Kidney (tissue), 22 donors: ENCODE measurements at places on chromosomes 6 and 20. TPM values are rescaled to one million over a fixed set of nuclear protein-coding genes. Genes with fewer than 3 reads are reported as not detected.

- DNase-seq = no peak
Measured at GRCh38 chr6:119501798-119502483, 152.4 kb upstream of the MAN1A1 start.

Gene FAM229B
- total RNA-seq = 27.2 TPM

DNA sequence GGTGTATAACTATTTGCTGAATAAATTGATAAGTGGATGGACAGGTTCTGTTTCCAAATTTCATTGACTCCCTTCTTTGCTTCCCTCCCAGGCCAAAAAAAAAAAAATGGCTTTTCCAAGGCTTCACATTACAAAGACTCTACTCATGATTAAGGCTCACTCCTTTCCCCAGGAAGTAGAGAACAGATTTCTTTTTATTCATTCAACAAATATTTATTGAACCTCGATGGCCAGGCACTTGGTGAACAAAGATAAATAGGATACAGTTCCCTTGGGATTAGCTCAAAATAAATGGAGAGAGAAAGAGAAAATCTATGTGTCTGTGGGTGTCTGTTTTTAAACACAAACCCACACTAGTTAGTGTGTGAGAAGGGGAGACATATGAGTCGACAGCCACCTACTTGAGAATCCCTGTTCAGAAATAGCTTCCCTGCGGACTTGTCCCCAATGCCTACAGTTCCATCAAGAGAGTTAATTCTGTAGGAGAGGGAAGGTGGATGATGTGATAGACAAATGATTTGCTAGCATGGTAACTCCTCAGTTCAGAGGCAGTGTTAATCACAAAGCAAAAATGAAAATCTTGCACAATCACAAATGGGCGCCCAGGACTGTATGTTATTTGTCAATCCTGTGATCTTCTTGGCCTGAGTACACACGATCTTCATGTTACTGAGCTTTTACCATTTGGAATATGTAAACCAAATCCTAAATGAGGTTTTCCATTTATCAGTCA is 20.3 kb downstream of the TRAF3IP2 start:
- DNase-seq = no peak

DNA sequence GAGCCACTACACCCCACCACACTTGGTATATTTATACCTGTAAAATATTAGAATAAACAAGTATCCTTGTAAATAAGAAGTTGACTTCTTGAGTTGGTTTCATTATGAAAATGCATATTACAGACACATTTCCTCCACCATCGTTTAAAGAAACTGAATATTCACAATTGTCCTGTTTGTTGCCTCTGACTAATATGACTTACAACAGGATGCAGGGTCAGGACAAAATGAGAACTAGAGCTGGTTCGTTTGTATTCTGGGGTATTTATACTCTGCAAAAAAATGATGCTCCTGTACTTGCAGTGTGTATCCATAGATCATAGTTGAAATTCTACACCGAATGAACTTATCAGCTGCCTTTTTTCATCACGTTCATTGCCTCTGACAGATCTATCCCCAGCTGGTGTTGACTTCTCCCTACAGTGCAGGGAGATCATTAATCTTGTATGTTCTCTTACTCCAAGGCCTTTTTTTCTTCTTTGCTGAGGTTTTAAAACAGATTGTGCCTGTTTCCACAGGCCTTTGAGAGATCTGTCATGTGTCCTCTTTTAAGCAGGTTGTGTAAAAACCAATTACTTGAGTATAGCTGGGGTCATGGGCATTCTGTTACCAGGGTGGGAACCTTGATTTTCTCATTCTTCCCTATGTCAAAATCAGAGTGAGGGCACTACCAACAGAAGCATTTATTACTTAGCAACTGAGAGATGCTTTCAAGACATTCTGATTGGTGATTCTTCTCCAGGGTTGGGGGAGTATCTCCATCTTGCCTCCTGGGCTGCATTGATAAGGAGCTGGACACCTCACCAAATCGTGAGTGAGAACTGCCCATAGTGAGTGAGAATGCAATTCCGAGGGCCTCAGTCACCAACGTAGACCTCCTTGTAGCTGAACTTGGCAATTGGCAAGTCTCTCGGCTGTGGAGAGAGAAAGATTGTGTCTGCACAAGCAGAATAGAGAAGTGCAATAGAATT is 78.8 kb upstream of the CD83 start:
- no peak for DNase-seq

- DNase-seq = no peak
Measured at GRCh38 chr20:57095426-57095825, 171.0 kb downstream of the BMP7 start.

Gene ZSCAN31
- 6.3 TPM for total RNA-seq

Gene KCNK5
- 77.0 TPM for total RNA-seq

Gene PARD6B
- 72.0 TPM for total RNA-seq

DNA sequence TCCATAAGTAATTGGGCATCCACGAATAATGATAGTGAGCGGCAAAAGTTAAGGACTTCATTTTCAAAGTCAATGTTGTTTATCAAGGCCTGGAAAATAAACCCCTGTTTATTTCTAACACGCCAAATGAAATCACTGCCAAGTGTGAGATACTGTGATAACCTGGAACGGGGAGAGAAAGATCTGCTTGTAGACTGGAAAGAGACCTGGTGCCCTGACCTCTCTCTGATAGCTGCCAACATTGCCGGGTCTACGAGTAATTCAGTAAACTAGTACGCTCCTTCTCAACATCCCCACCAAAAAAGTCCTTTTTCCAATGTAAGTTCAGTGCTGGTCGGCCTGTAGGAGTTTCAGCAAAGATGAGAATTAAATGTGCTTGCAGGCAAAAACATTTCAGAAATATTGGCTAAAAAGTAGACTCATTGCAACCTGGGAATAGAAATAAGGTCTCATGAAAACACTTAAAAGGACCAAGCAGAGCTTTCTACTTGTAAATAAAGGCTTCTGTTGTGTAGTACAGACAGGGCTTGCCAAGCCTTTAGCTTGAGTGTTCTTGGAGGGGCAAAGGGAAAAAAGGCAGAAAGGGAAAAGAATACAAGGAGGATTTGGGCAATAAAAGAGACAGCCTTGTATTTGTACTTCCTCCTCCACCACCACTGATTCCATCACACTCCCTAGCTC is 43.9 kb downstream of the PDE7B start:
- no peak for DNase-seq

- no peak for DNase-seq
Measured at GRCh38 chr6:125188037-125188436, 34.5 kb downstream of the TPD52L1 start.

- DNase-seq = no peak
Measured at GRCh38 chr20:53574259-53574789, 19.3 kb downstream of the ZNF217 start.

DNA sequence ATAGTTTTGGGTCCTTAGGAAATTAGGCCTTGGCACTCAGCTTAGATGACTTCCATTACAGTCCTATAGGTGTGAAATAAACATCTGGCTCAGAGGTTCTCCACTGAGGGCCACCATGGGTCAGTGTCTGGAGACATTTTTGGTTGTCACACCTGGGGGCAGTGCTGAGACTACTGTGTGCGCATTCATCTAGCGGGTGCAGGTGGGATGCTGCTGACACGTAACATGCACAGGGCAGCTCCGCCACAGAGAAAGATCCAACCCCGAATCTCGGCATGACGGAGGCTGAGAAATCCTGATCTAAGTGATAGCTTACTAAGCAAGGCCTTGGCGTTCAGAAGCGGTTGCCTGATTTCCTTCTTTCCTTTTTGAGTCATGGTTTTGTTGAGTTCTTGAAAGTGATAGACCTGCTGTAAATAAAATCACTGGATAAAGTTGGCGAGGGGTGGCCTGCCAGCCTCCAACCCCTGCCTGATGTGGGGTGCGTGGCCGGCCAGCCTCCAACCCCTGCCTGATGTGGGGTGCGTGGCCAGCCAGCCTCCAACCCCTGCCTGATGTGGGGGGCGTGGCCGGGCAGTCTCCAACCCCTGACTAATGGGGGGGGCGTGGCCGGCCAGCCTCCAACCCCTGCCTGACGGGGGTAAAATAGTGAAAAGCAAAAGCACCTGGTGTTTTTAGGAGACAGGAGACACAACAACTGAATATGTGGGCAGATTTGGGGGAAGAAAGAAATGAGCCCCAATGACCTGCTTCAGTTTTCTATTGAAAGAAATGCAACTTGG is 158.1 kb downstream of the CDH26 start:
- DNase-seq = no peak

DNA sequence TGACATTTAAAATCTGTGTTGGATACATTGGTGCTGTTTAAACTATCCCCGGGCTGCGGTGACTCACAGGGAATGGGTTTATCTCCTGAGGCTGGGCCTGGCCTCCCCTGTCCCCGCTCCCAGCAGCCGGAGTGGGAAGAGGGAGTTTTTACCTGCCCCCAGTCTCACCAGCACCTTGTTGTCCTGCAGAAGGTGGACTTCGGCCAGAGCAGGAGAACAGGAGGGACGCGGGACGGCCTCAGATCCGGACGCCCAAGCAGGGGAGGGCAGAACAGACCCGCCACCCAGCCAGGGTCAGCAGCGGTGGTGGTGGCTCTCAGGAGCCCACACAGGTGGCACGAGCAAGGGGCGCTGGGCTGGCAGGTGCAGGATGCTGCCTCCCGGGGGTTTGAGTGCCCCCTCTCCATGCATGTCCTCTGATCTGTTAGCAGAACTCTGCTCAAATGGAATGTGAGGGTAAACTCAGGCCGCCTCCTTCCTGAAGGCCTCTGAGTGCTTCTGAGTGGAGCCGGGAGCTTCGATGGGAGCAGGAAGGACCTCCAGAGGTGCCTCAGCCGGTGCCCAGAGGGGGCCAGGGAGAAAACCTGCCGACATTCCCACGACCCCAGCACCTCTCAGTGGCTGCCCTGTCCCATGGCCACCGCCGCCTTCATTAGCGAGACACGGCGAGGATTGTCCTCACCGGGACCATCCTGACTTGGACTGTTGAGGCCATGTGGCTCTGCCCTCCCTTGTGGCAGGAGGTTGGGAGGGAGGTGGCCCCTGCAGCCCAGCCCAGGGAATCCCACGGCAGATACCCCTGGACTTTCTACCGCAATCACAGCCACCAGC is 43.4 kb upstream of the MRGBP start:
- DNase-seq = no peak

Gene FAM83B
- 12.7 TPM for total RNA-seq

- DNase-seq = no peak
Measured at GRCh38 chr6:167742719-167743303, 83.9 kb upstream of the AFDN start.

DNA sequence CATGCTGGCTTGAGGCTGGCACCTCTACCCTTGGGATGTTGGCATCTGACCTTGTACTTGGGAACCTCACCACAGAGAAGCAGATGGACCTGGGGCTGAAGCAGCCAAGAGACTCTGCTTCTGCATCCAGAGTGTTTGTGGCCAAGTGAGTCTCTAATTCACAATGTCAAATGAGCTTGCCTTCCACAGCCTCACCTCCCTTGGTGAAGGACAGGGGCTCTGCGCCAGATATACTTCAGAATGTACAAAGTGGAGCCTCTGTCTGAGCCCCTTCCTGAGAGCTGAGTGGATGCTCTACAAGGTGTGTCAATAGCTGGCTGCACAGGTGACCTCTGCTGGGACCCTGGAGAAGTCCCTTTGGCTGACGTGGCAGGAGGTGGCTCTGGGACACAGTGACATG is 508.9 kb downstream of the CDH26 start:
- no peak for DNase-seq

DNA sequence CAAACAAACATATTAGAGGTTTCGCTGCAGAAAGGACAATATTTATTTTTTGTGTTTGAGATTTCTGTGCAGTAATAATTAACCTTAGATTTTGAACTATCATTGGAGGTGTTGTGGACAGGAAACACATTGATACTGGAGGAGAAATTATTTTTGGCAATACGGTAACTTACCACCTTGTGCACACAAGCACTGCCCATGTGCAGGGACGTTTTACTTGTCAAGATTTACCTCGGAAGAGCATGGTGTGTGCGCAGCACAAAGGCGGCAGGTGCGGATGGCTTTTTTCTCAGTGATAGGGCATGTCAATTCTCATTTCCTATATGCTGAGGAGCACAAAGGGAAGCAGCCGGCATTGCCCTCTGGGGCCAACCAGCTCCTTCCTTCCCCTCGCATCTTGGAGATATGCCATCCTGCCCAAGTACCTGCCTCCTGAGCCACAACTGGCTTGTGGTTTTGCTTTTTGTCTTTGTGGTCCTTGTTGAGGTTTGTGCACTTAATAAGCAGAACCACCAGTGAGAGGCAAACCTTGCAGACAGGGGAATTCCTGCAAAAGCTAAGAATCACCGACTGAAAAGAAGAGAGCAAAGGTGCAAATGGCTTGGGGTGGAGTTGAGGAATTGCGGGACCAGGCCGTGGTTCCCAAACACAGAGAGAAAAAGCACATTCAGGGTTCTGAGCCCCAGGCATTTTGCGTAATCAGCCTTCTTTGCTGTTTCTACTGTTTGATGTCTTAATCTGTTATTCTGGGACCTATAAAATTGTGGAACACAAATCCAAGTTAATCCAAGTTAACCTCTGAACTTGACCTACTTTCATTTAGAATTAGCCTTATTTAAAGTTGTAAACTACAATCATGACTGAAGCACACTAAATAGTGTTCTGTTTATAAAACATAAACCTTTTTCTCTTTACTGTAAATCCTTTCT is 21.9 kb downstream of the SAMD5 start:
- peak; percentile 28 for DNase-seq

GRCh38 chr6:150006961-150007464 is 18.3 kb downstream of the RAET1L start:
- no peak for DNase-seq

GRCh38 chr20:48614593-48615274 is 213.1 kb downstream of the PREX1 start:
- no peak for DNase-seq

DNA sequence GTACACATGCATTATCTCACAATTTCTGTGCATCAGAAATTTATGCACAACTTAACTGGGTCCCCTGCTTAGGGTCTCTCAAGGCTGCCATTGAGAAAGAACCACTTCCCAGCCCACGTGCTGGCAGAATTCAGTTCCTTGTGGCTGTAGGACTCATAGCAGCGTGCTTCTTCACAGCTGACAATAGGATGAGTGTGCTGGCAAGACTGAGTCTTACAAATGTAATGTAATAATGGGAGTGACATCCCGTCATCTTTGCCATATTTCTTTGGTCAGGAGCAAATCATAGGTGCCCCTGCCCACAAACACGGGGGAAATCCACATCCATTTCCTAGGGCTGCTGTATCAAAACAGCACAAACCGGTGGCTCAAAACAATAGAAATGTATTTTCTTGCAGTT is 77.4 kb downstream of the FIG4 start:
- no peak for DNase-seq

GRCh38 chr6:3366596-3367413 is 90.0 kb downstream of the SLC22A23 start:
- DNase-seq = no peak

GRCh38 chr6:121550491-121551010 is 115.1 kb downstream of the GJA1 start:
- no peak for DNase-seq

- no peak for DNase-seq
Measured at GRCh38 chr6:13762611-13763441, 51.2 kb upstream of the RANBP9 start.

Gene AGPAT4
- 12.3 TPM for total RNA-seq

Gene SMLR1
- total RNA-seq = 0.16 TPM

Gene PRRT1
- 2.4 TPM for total RNA-seq

Gene MEP1A
- total RNA-seq = 0.09 TPM

DNA sequence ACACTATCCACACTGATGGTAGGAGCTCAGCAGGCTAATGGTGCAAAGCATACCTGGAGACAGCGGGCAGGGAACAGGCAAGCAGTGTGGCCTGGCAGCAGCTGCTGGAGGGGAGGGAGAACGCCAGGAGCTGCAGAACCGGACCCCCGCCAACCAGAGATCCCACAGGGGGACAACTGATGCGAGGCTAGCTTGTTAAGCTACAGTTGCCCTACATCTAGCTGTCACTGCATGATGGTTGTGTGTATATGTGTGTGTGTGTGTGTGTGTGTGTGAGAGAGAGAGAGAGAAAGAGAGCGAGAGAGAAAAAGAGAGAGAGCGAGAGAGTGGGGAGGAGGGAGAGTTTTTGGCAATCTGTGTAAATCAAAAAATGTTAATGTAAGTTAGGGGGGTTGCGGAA is 69.7 kb upstream of the NHSL1 start:
- no peak for DNase-seq
